GM13977 (cell line): ENCODE measurements at places on chromosomes 7 and 10.
A peak's percentile ranks its signal among the peaks of the same experiment; 100 is the strongest.

DNA sequence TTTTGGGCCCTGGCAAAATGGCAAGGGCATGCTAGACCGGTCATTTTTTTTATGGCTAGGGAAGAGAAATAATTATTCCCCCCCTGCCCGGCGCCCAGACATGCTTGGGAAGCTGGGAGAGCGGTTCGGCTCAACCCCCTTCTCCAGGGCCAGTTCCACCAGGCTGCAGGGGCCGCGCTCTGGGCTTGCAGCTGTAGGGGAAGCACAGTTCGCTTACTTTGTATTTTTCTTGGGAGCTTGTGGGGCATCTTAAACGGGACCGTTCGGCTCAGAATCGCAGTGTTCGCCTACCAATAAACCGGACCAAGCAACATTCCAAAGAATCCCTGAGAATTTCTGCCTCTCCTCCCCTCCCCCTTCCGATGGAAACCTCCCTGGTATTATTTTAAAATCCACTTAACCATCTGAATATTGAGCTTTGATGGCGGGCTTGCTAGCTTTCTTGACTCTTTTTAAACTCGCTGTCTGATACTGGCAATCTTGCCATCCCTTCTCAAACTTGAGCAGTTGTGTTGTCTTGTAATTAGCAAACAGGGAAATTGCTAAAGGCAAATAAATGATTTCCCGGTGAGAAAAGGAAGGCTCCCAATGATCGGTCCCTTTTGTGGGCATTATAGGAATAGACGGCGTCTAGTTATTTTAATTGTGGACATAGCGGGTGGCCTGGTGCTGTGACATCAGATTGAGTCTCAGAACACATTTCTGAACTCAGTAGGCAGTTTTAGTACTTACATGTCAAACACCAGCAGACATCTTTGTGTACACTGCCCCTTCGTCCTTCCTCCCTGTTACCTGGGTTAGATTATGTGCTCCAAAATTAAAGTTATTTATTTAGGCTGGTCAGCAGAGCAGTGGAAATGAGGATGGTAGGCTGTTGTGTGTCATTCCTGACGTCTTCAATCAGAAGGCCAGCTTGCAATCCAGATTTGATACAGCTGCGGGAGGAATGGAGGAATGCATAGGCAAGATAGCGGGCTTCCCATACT, 3.4 kb downstream of the TCF7L2 start:
- DNase-seq = no peak

GRCh38 chr7:78047800-78048199, 249.2 kb downstream of the PHTF2 start:
- DNase-seq = no peak

- peak; percentile 35 for DNase-seq
Measured at GRCh38 chr7:130960208-130960988, 226.4 kb upstream of the KLF14 start.

GRCh38 chr7:134820778-134821177, 41.3 kb downstream of the CALD1 start:
- DNase-seq = no peak

GRCh38 chr7:10973061-10973941, at the start of gene PHF14:
PHF14 (plus strand) TSS chr7:10973872; CDS start chr7:10974324, 452 bp downstream.
- DNase-seq = peak; percentile 95

DNA sequence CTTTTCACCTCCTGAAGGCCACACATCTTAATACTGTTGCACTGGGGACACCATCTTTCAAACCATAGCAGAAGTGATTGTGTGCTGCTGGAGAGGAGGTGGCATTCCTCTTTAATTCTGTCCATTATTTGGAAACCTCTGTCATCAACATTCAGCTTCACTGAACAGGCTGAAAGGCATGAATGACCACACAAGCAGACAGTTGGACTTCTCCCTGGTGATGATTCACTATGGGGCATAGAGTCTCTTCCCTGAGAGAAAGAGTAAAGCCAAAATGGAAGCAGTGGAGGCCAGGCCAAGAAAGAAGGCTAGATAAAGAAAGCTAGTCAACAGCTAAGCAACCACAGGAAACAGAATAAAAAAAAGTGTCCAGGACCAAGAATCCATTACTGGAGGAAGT, 113.1 kb upstream of the VSTM2A start:
- no peak for DNase-seq

DNA sequence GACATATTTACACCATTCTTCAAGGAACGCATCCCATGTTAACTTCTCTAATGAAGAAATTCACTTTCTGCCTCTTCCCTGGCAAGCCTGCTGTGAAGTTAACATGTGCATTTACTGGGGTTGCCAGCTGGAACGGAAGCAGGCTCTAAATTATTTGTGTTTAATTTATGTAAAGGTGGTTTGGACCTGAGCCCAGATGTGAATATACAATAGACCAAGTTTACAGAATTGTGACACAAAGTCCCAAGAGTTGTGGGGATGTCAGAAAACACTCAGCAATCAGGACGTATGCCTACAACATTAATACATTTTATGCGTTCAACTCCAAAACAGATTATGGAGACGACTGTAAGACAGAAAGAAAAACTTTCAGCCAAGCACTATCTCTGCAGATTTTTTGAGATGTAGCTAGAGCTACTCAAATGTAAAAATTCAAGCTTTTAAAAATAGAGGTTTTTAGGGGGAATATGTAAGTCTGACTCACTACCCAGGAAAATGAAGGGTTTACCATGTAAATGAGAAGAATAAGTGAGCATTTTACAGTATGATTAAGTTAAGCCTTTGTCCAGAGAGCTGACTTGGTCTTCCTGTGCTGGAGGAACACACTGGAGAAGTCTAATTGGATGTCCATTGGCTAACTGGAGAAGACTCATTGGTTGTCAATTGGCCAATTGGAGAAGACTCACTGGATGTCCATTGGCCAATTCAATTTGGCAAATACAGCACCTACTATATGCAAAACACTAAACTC, 19.5 kb downstream of the NRP1 start:
- no peak for DNase-seq

DNA sequence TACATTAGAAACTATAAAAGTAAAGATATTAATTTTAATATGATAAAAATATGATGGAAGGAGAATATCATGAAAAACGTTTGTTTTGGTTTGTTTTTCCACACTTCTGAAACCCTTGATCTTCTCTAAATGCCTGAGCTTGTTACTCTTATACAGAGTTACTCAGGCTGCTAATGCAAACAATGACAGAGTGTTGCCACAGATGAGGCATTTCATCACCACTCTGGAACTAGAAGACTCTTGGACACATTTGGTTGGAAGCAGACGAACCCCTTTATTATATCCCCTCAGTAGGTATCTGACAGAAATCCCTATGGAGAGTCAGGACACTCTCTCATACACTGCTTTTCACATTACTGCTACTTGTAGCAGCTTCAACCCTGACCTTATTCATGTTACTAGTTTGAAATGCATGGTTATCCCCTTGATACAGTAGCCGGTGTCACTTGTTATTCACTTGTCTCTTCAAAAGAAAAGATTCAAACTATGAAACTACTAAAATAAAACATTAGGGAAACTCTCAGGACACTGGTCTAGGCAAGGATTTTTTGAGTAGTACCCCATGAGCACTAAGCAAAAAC, 66.9 kb downstream of the SEMA3C start:
- DNase-seq = no peak

- DNase-seq = no peak
Measured at GRCh38 chr10:85400981-85401695, 965.5 kb downstream of the GRID1 start.

DNA sequence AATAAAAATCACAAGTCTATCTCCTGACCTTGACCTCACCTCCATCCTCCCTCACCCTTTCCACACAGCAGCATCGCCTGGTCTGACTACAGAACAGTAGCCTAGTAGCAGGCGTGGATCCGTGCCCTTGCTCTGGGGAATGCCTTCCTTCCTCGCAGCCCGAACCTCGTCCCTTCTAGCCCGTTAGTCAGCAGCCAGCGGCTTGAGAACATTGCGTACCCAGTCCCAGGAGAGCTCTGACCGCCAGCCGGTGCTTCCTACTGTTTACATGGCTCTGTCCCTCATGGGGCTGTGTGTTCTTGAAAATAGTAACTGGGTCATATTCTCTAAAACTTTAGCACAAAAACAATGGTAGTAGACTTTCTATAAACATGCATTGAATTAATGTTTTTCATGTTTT, 682.7 kb upstream of the IGFBP3 start:
- DNase-seq = no peak

DNA sequence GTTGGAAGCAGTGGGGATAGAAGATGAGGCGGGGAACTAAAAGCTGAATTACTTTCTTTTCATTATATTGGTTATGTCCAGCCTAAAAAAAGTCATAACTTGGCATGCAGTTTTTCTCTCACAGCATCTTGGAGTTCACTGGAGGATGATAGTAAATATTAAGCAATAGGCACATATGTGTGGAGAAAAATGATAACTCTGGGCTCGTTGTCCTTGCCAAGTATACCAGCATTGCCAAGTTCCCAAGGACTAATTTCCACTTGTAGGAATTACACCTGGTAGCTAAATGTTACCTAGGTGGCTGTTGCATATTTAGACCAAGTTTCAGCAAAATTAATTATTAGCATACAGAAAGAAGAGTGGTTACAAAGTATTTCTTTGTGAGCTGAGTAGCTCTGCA, 1007.6 kb downstream of the ANKRD7 start:
- no peak for DNase-seq

DNA sequence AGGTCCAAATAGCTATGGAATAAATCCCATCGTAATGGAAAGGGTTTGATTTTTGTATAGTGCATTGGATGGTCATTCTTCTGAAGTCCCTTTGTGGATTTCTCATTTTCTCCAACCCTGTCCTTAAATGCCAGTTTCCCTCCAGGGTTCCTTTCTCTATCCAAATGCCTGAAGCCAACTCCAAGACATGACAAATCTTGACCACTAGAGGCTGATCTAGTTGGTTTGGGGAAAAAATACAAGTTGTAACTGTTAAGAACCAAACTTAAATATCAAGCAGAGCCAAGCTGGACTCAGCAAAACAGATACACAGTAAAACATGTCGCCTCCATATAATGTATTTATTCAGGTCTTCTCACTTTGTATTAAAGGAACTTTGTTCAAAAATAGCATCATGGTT, 28.7 kb downstream of the FRMD4A start:
- DNase-seq = no peak

- no peak for DNase-seq
Measured at GRCh38 chr7:108535744-108536143, 9.8 kb upstream of the PNPLA8 start.

DNA sequence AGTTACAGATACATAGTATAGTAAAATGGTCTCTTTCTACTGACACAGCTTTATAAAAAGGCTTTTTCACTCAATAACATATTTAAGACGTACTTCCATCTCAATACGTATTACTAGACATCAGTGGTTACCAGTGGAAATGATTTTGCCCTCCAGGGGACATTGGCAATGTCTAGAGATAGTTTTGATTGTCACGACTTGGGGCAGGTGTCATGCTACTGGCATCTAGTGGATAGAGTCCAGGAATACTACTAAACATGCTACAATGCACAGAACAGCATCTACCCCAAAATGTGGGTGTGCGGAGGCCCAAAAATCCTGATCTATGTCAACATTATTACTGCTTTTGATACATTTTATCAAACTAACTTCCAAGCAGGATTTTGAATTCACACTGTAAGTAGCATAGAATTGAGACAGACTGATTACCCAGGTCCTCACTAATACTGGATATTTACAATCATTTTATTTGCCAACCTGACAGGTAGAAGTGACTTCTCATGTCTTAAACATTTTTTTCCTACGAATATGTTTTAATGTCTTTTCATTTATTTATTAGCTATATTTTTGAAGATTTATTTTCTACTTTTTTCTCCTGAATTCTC, 53.8 kb downstream of the HGF start:
- no peak for DNase-seq
